NCI-H510A treated with DMSO at 0.1 percent for 48 hours (cell line): ENCODE measurements at places on chromosomes 16 and 17.
A peak's percentile ranks its signal among the peaks of the same experiment; 100 is the strongest.

DNA sequence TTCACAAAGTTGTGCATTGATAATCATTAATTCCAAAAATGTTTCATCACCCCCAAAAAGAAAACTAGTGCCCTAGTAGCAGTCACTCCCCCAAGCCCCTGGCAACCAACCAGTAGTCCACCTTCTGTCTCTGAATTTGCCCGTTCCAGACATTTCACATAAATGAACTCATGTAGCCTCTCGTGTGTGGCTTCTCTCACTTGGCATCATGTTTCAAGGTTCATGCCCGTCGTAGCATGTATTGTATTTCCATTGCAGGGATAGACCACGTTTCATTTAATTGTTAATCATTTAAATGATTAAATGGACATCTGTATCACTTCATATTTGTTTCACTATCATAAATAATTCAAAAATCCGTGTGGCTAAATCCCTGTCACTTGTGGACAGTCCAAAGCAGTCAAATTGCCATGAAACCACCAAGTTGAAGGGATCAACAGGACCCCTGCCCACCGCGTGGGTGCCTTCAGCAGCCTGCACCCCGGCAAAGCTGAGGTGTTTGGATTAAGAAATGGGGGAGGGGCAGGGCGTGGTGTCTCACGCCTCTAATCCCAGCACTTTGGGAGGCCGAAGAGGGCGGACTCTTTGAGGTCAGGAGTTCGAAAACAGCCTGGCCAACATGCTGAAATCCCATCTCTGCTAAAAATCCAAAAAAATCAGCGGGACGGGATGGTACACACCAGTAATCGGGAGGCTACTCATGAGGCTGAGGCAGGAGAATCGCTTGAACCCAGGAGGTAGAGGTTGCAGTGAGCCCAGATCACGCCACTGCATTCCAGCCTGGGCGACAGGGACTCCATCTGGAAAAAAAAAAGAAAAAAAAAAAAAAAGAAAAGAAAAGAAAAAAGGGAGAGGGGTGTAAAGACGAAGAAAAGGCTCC is 8.7 kb upstream of the FLYWCH2 start:
- DNase-seq, result no peak

GRCh38 chr16:65657071-65657494 is 535.2 kb upstream of the CDH11 start:
- DNase-seq, result no peak

GRCh38 chr17:40314584-40314956 is 5.6 kb downstream of the RARA start:
- DNase-seq, result peak; percentile 85

DNA sequence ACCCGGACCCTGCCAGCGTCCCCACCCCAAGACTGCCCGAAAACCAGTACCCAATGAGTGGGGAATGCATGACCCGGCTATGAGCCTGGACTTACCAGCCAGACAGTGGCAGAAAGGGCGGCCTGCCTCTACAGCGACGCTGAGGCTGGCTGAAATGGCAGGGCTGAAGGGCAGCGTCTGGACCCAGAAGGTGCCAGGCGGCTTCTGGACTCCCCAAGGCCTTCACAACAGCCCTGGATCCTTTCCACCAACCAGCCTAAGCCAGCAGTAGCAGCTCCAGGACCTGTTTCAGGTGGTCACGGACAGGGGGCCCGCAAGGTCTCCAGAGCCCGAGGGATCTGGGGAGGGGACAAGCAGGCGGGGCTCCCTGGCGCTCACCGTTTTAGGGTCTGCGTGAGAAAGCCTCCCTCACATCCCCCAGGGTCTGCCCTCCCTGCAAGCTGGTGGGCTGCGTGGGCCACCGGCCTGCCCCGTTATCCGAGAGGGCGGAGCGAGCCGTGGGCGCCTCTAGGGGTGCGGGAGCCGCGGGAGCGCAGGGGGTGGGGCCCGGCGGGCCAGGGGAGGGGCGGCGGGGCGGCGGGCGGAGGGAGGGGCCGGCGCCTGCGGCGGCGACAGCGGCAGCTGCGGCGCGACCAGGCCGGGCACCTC is at the start of gene RIPOR1:
TSS of gene RIPOR1 (plus strand) at position 608 of the 648 bp plus-strand sequence. CDS start 9,618 bp downstream, outside the sequence.
- DNase-seq, result peak; percentile 11

DNA sequence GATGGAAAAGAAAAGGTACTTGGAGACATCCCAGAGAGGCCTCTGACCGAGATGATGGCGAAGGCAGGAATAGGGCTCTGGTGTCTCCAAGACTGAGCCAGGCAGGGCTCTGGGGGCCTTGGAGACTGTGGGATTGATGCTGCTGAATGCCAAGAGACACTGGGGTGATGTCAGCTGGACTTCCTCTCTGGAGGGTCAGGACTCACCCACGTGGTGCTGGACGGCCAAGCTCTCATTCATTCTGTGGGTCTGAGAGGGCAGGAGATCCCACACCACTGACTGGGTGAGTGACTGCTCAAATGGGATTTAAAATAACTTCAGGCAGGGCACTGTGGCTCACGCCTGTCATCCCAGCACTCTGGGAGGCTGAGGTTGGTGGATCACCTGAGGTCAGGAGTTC is 64.8 kb downstream of the NT5M start:
- no peak for DNase-seq

GRCh38 chr16:72840631-72841381 is 207.1 kb downstream of the ZFHX3 start:
- DNase-seq, result no peak

GRCh38 chr17:81685108-81685507 is 1.3 kb downstream of the HGS start:
- DNase-seq, result no peak

GRCh38 chr16:84043486-84044117 is 1.0 kb upstream of the SLC38A8 start:
- no peak for DNase-seq

GRCh38 chr17:83030432-83030831 is 49.0 kb upstream of the METRNL start:
- DNase-seq, result no peak
